ENCODE measurements at places on chromosomes 1 and 21. TPM values are rescaled to one million over a fixed set of nuclear protein-coding genes. Genes with fewer than 3 reads are reported as not detected.

DNA sequence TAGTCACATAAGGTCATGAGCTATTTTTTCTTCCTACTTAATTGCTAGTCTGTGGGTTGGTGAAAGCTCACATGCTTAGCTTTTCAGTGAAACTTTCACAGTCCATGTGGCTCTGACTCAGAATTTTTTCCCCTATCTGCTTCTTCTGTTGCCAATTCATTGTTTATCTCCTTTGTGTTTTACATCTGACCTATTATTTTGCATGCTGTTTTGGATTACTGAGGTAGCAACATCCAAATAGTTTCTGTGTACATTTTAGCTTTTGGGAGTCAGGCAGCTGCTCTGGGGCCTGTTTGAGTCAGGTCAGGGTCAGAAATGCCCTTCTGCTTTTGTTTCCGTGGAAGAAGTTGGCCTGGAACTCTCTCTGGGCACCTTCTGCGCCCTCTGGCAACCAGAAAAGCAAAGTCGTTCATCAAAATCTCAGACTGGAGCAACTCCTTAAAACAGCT is 40.0 kb downstream of the ROR1 start:
- no peak for DNase-seq

DNA sequence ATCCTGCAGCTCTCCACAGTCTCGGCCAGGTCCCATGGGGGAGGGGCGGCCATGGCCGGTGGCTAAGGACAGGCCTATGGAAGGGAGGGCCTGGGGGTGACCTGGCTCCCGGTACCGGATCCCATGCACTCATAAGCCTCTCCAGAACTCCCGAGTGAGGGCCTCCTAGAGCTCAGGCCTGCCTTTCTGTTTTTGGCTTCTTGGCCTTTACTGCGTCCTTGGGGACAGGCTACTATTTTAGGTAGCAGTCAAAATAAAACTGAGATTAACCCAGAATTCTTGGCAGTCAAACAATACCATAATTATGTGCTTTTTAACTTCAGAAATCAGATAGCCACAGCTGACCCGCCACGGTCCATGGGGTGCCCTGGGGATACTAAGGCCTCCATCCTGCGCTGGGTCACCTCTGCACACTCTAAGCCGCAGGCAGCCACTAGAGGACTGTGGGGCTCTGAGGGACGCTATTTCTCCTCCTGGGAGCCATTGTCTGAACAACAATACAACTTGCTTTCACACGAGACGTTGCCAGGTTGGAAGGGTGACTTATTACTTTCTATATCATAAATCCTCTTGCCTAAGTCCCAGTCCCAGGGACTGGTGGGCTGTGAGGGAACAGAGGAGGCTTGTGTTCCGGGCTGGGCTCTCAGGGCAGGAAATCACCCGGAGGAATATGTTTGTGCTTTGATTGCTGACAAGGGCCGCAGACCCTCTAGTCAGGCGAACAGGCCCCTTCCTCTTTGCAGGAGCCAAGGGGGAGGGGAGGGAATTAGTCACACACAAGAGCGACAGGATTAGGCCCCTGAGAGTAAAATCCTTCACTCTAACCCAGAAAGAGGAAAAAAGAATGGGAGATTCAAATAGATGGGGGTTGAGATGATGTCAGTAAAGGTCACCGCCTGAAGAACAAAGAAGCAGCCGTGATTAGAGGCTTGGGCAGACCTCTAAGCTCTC is 40.7 kb upstream of the BCAR3 start:
- DNase-seq: no peak

- DNase-seq: no peak
These were observed 11.9 kb upstream of the TMEM61 start for GRCh38 chr1:54968551-54968950.

Gene SPRR2E
- not detected for polyA plus RNA-seq

Gene NGF
- polyA plus RNA-seq: 2.0 TPM

DNA sequence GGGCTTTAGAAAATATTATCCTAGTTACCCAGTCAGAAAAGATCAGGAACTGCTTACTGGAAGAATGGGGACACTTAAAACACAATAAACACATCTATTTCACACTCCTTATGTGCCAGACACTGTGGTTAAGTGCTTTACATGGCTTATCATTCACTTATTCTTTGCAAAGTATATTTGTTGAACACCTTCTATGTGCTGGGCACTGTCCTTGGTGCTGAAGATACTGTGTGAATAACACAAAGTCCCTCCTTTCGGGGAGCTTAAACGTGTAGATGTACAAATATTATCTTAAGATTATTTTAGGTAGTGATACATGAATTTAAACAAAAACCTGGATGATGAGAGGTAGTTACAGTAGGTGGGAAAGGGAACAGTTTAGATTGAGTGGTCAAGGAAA is 169.3 kb downstream of the ST6GALNAC5 start:
- DNase-seq: no peak

- no peak for DNase-seq
These were observed 577.7 kb upstream of the USP24 start for GRCh38 chr1:55792870-55793269.

DNA sequence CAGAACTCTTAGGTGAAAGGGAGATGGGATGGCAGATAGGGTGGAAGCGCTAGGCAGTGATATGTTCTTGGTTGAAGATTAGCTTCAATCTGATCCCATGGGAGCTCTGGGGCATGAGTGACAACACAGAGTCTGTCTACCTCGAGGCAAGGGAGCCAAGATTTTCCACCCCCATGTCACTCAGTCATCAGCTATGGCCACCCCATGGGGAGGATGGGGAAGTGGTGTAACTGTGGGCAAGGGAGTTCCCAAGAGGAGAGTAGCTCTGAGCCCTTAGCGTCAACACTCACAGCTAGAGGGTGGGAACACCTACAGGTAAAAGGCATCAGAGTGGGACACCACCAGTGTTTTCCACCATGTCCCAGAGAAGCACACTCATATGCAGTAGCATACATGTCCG is 30.3 kb upstream of the C1QA start:
- DNase-seq: no peak

- no peak for DNase-seq
These were observed 4.9 kb upstream of the MIIP start for GRCh38 chr1:12014141-12014991.

- no peak for DNase-seq
These were observed 513.8 kb upstream of the ZP4 start for GRCh38 chr1:238404481-238404880.

- no peak for DNase-seq
These were observed 10.4 kb upstream of the SPATC1L start for GRCh38 chr21:46194374-46195334.

Gene COL6A1
- polyA plus RNA-seq: 946 TPM

DNA sequence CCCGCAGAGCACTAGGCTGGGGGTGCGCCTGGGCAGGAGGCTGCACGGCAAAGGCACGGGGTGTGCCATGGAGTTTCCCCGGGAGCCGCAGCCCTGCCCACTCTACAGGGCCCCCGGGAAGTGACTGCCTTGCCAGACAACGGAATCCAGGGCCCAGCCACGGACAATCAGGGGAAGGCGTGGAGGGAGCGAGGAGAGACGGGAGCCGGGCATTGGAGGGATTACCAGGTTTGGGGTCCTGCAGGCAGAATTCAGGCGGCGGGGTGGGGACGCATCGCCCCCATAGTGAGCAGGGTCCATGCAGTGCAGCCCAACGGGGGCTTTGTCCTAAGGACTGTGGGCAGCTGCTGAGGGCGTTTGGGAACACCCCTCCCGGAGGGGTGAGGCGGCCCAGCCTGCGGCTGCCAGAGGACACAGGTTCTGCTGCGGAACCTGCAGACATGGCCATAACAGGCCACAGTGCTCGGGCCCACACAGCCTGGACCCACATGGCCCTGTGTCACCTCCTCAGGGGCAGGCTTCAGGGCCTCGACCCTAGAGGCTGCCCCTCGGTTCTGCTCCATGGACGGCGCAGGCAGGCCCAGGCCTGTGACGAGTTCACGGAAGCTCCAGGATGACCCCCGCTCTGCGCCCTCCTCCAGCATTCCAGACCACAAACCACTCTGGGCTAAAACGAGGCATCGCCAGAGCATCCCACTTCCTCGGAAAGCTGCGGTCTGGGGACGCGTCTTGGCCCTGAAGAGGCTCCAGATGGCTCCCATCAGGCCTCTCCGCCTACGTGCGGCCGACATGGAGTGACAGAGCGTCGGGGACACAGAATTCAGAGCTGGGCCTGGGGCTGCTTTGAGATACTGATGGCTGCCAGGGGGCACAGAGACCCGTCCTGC is 54.5 kb downstream of the COL6A1 start:
- DNase-seq: no peak

Gene LEPR
- polyA plus RNA-seq: 24.4 TPM

Gene OR10Z1
- polyA plus RNA-seq: 0.26 TPM

- no peak for DNase-seq
These were observed 997 bp upstream of the SIM2 start for GRCh38 chr21:36697851-36698384.

DNA sequence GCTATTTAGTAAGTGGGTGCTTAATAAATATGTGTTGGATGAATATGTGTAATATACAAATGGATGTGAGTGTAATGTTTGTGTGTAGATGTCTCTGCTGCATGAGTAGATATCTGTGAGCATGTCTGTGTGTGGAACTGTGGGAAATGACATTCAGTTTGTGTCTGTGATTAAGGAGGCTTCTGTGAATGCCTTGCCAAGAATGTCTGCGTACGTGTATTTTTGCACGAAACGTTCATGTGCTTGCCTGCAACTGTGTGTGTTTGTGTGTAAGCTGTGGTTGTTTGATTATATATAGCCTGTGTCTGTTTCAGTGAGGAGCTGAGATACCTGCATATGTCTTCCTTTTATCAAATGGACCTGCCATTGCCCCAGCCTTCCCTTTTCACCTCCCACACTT is 13.8 kb downstream of the DMBX1 start:
- no peak for DNase-seq

DNA sequence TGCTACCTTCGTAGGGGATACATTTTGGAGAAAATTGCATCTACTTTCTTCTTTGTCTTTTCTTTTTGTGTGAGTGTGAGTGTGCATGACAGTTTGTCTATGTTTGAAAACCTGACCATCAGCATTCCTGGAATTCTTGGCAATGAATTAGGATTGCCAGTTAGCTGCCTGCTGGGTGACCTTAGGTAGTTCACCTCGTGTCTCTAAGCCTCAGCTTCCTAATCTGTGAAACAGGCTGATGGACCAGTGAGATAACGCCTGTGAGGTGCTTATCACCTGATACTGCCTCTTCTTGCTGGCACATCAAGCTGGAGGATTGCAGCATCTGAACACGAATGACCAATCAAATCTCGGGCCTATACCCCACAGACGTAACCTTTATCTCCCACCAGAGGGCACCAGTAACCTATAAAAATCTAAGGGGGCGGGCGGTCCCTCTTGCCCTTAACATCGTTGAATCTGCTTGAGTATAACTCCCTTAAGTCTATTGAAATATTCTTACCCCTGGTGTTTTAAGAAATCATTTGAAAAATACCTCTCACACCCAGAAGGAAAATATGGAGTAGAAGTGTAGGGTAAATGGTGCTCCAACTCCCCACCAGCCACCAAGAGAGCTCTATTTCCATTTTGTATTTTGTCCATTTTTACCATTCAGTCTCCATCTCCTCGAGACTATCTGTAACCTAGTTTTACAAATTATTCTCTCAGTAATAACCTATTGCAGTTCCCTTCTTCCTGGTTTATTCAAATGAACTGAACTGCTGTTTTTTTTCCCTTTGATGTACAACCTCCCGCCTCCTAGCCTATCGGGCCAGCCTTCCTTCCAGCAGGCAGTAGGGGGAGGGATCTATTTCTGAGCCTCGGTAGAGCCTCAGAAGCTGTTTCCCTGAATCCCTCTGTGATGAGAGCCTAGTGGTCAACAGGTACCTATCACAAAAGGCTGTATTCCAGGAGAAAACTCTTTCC is 49.7 kb downstream of the MDM4 start:
- DNase-seq: peak; percentile 53

Gene LRRC71
- 0.32 TPM for polyA plus RNA-seq

- DNase-seq: no peak
These were observed 63.8 kb downstream of the RYR2 start for GRCh38 chr1:237105826-237106225.

GRCh38 chr1:26694638-26695355 is 1.0 kb upstream of the ARID1A start:
- DNase-seq: no peak

GRCh38 chr1:240888039-240888786 is 276.3 kb upstream of the GREM2 start:
- DNase-seq: peak; percentile 22

Gene WNT9A
- polyA plus RNA-seq: 1.6 TPM

Gene PPM1J
- polyA plus RNA-seq: 1.9 TPM

DNA sequence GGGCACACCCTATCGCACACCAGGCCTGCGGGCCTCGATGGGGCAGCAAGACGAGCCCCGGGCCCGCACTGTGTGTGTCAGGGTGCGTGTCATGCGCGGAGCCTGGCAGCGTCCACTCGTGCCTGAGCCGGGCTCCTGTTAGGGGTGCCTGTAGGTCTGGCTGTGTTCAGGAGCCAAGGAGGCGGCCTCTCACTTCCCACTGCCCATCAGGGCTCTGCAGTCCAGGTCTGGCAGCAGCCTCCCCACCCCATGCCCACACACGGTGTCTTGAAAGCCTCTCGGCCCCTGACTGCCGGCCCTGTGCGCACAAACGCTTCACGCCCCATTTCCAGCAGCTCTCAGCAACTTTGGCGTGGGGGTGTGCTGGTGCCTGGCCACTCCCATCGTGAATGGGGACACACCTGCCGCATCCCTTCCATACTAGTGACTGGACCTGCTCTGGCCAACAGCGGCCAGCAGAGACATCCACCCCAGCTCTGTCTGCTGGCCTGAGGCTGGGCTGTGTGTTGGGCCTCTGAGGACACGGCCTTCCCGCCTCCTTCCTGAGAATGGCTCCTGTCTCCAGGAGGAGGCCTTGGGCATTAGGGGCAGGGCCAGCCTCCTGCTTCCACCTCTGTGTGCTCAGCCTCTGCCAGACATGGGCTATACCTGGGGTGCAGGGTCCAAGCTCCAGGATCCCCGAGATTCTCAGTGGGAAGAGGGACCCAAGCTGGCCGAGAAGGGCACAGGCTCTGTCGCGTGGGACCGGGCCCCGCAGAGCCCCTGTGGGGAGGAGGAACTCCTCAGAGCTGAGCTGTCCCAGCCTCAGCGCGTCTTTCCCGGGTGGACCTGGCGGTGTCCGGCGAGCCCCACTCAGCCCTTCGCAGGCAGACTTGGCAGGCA is 41.8 kb upstream of the ACTRT2 start:
- DNase-seq: no peak

- DNase-seq: no peak
These were observed 87.5 kb upstream of the RHOU start for GRCh38 chr1:228647523-228648444.

DNA sequence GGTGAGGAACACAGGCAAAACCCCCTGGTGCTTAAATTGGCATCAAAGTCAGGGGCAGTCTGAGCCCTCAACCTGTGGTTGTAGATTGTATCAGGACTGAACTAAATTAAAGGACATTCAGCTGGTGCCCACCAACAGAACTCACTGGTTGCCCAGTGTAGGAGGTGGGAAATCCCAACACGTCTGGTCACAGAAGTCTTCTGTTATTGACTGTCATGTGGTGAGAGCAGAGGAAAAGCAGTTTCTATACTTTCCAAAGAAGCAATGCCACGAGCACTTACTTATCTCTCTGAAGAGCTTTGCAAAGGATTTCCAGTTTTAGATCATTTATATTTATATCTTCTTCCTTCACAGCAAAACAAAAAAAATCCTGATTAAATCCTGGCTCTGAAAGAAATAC is 15.0 kb upstream of the ACTA1 start:
- DNase-seq: no peak
